ENCODE measurements at places on chromosomes 7 and 10.

GRCh38 chr10:89302625-89303024, 779 bp downstream of the IFIT2 start:
- no peak for DNase-seq

DNA sequence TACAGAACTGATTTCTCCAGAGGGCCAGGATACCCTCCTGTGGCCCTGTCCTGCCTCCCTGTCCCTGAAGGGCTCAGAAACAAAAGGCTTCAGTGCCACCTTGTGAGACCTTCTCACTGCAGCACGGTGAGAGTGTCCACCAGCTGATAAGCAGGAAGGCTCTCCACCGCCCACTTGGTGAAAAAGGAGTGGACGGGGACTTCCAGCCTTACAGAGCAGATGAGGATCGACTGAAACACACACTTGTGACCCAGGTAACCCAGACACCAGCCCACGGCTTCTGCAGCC, 330.1 kb downstream of the GRID1 start:
- DNase-seq, result no peak

DNA sequence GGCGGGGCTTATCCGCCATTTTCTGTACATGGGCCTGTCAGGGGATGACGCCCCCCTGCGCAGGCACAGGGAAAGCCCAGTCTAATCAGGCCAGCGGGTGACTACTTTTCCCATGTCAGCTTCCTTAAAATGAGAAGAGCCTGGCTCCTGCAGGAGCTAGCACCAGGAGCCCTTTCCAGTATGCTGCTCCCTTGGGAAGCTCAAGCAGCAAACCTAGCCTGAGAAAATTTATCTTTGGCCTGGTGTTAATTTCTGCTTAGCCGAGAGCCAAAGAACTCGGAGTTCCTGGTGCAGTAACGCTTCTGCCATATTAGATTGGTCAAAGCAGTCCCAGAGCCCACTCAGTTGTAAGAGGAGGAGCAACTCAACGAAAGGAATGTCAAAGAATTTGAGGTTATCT, 239.0 kb upstream of the PHYHIPL start:
- DNase-seq, result no peak

DNA sequence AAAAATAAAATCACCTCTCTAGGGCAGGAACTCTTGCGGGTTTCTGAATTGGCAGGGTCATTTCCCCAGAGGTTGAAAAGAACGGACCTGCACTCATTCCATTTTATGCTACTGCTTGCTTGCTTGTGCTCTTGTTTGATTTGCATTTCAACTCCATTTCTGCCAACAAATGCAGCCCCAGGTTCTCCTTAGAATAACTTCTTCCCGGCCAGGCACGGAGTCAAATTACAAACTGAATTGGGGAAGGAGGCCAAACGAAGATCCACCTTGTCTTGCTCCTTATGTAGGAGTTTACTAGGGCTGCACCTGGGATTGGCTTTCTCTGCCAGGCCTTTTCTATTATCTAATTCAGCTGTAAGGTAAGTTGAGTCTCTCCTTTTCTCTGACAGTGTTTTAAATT, 79.6 kb downstream of the HGF start:
- no peak for DNase-seq

DNA sequence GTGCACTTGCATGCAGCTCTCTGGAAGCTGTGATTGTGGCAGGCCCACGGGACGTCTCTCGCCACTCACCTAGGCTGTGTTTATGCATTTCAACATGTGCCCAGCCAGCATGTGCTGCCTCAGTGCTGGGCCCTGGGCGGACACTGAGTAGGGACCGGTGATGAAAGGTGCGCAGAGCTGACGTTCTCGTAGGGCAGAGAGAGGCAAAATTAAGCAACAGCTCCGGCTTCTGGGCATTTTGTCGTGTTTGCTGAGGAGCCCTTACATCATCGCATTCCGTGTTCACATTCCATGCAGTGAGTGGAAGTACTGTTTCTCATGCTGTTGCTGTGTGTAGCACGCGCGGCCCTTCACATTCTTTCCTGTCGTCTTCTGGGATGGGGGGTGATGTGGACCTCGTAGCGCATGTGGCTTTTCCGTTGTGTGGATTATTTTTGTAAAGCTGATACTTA, 50.5 kb downstream of the PRF1 start:
- no peak for DNase-seq

- DNase-seq, result no peak
These were observed 710 bp downstream of the RNLS start for GRCh38 chr10:88582411-88582805.

GRCh38 chr10:66349726-66350125, 576.1 kb upstream of the LRRTM3 start:
- DNase-seq, result no peak

- no peak for DNase-seq
These were observed 118.1 kb downstream of the GNAT3 start for GRCh38 chr7:80393786-80394185.

Measured in activated T-cell treated with anti-CD3 and anti-CD28 coated beads for 4 hours (primary cell).